ENCODE measurements at places on chromosomes 6 and 20.

GRCh38 chr6:18680842-18681241 lies 293.7 kb downstream of the RNF144B start:
- no peak for DNase-seq

GRCh38 chr6:108175592-108176279 lies 9.9 kb downstream of the NR2E1 start:
- no peak for DNase-seq

GRCh38 chr6:136228814-136229213 lies 21.3 kb downstream of the MTFR2 start:
- DNase-seq, result no peak

- DNase-seq, result no peak
Observed at GRCh38 chr6:42443312-42444060, 8.2 kb downstream of the TRERF1 start.
